NCI-H774 (cell line): ENCODE measurements at places on chromosomes 4 and X.
A peak's percentile ranks its signal among the peaks of the same experiment; 100 is the strongest.

DNA sequence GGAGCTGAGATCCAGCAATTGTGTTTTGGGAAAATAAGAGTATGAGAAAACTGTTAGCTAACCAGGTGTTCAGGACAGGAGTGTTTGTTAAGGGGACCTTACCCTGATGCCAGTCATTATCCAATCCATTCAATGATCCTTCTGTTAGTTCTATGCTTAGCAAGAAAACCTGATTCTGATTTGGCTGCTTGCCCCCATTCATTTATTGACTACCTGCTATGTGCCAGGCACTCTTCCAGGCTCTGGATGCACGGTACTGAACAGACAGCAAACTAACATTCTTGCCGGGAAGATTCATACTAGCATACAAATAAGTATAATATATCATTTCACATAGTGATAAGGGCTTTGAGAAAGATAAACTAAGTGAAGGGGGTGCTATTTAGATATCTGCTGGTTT is 1.0 kb upstream of the MECP2 start:
- DNase-seq: no peak

GRCh38 chr4:67809502-67809901 is 55.3 kb upstream of the GNRHR start:
- no peak for DNase-seq

DNA sequence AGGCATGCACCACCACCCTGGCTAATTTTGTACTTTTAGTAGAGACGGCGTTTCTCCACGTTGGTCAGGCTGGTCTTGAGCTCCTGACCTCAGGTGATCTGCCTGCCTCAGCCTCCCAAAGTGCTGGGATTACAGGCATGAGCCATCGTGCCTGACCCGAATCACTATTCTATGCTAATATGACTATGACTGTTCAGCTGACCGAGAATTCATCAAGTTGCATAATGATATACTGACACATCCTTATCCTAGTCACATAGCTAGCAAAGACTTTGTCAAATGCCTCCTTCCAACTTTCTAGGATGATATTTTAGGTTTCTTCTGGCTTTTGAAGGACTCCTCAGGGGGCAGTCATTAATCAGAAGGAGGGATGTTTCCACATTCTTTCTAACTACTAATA is 4.8 kb upstream of the GPM6B start:
- DNase-seq: no peak

DNA sequence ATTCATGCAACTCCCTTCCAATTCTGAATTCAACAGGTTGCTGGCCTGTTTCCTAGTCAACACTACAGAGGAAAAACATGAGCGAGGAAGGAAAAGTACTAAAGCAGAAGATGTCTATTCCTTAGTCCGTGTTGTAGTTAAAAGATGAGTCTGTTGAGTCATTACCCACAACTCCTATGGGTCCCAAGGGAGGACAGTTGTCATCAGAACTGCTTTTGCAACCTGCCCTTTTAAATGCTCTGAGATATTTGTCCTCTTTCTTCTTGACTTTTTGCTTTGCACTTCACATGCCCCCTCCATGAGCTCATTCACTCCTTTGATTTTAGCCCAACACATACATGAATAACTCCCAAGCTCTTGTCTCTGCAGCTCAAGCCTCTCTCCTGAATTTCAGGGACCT is 119.2 kb downstream of the CORIN start:
- DNase-seq: no peak

DNA sequence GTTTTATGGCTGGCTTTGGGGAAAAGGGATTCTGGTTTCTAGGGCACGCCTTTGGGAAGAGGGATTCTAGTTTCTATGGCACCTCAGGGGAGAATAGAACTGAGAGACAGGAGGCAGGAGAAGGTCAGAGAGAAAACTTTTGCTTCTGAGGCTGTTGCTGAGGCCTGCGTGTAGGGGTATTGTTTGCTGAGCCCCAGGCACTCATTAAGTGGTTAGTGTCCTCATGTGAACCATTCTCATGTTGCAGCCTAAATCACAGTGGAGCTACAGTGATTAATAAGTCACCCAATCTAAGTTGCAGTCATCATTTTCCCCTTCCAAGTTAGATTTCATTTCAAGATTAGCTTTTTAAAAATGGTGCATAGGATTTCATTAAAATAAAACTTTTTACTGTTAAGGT is 29.0 kb downstream of the VCX3A start:
- DNase-seq: no peak

- DNase-seq: no peak
Measured at GRCh38 chrX:34734383-34734782, 77.3 kb upstream of the TMEM47 start.

DNA sequence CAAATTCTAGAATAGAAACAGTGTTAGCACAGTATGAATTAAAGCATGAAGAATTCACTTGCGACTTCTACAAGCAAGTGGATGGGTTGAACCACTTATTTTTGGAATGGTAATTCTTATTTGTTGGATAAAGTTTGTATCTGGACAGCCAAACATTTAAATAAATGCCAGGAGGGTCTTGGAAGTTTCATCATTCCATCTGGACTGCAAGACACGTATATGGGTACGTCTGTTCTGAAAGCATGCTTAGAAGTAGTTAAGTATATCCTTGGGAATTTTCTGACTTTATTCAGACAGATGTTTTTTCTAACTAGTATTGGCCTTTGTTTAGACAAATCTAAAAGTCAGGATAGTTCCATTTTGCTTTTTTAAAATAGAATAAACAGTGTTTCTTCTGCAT is 77.5 kb upstream of the CASK start:
- DNase-seq: no peak

DNA sequence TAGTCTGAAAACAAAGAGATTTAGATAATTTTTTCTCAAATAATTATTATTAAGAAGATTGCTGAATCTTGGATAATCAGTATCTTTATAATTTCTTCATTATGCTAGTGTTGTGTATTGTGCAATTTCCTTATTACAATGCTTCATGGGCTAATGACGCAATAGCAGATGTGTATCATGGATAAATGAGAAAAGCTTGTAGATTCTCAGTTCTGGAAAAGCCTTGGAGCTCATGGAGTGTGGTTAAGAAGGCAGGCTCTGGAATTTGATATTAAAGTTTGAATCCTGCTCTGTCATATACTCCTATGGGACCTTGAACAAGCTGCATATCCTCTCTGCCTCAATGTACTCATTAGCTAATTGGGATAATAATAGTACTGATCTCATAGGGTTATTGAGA is 18.9 kb upstream of the CXCL8 start:
- DNase-seq: no peak

DNA sequence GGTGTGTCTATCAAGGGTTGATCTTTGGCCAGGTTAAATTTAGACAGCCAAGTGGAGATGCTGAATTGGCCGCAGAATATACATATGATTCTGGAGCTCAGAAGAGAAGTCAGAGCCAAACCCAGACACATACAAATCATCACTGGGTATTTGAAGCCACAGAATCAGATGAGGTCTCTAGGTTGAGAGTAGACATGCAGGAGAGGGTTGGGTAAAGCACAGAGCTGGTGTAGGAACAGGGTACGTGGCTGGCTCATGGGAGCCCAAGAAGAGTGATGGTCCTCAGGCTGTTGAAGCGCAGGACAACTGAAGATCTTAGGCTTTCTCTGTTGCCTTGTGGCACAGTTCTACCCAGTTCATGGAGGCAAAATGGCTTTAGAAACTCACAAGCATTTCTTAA is 37.7 kb downstream of the ADAMTS3 start:
- DNase-seq: no peak

- no peak for DNase-seq
Measured at GRCh38 chrX:123881330-123881729, 21.5 kb downstream of the XIAP start.

DNA sequence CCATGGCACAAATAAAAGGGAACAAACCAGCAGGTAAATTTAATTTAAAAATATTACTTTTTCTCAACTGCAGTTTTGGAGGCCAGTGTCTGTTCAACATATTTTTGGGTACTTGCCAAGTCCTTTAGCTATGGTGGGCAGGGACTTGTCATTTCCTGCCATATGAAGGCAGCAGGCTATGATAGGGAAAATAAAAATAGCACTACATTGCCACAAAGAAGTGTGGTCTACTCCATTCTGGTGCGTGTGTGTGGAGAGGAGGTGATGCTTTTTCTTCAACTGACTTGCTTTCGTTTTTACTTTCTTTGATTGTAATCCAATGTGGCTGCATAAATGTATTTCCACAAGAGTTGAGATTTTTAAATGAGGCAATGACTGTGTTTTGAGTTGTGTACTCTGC is 17.2 kb downstream of the GPR174 start:
- DNase-seq: no peak

GRCh38 chrX:115553171-115553570 is 7.8 kb upstream of the PLS3 start:
- DNase-seq: peak; percentile 15

GRCh38 chr4:22094217-22094616 is 145.6 kb upstream of the KCNIP4 start:
- no peak for DNase-seq

DNA sequence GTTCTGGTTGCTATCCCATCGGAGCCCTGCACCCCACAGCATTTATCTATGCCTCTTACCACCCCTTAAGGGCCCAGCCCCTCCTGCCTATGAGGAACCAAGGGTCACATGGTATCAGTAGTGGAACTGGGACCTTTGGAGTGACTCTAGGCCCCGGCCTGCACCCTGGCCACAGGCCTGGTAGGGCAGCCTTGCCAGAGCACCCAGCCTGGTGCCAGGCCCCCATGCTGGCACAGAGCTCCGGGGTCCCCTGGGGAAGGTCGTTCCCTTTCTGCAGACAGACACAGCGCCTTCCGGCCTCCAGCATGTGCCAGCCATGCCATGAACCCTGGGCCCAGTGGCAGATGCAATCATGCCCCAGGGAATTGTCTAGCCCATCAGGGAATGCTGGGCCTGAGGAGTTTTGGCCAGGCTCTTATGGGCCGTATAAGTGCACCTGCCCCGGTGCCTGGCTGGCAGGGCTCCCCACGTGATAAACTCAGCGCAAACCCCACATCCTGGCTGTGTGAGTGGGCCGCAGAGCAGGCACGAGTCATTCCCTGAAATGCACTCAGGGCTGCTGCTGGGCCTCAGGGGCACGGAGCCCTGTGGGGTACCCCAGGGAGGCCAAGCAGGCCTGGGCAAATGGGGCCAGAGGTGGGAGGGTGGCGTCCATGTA is 19.8 kb upstream of the ADD1 start:
- no peak for DNase-seq
